Left ventricle myocardium superior (tissue), 1 donor: ENCODE measurements at places on chromosomes 2 and 18. TPM values are rescaled to one million over a fixed set of nuclear protein-coding genes. Genes with fewer than 3 reads are reported as not detected.

REG3G gene
- total RNA-seq = not detected

DNA sequence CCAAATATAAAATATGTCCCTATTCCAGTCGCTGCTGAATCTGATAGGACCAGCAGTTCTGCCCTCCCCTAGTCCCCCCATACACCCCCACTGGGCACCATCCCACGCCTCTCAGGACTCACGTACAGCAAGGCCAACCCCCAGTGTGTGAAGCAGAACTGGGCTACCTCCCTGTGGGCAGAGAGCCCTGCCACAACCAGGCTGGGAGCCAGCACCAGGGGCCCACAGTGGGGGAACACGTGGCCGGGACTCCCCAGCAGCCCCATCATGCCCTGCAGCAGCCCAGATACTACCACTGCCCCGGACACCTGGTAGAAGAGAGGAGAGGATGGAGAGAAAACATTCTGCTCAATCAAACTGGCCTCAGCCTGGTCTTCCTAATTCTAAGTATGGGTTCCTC lies 1.3 kb downstream of the SLC23A3 start:
- no peak for DNase-seq

- peak; percentile 45 for DNase-seq
These were observed 24.9 kb upstream of the RAB10 start for GRCh38 chr2:26008851-26009566.

GRCh38 chr2:100832885-100833284 lies 12.9 kb downstream of the NPAS2 start:
- no peak for DNase-seq

GRCh38 chr2:43225788-43226557 lies 433 bp downstream of the ZFP36L2 start:
- DNase-seq = peak; percentile 80

DNA sequence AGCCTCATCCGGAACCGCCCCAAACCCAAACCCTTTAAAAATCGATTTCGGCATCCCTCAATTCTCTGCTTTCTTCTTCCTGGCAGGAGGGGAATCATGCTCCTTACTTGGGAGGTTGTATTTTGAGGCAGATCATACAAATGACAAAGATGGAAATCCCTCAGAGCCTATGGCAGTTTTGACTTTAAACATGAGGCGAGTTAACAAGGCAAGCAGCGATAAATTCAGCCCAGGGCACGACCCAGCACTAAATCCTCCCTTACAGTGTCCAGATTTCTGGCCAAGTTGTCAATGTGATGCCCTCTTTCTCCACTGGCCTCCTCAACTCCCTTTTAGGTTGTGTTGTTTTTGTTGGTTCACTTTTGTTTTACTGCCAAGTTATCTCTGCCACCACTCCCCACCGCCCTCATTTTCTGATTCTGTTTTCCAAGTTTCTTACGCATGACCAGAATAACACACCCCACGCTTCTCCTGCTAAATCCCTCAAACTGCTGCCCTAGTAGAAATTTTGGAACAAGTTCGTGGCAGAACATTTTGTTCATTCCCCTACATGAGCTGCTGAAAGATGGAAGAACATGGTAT lies 68.3 kb downstream of the CTAGE1 start:
- DNase-seq = no peak

KDM3A gene
- 35.6 TPM for total RNA-seq

DNA sequence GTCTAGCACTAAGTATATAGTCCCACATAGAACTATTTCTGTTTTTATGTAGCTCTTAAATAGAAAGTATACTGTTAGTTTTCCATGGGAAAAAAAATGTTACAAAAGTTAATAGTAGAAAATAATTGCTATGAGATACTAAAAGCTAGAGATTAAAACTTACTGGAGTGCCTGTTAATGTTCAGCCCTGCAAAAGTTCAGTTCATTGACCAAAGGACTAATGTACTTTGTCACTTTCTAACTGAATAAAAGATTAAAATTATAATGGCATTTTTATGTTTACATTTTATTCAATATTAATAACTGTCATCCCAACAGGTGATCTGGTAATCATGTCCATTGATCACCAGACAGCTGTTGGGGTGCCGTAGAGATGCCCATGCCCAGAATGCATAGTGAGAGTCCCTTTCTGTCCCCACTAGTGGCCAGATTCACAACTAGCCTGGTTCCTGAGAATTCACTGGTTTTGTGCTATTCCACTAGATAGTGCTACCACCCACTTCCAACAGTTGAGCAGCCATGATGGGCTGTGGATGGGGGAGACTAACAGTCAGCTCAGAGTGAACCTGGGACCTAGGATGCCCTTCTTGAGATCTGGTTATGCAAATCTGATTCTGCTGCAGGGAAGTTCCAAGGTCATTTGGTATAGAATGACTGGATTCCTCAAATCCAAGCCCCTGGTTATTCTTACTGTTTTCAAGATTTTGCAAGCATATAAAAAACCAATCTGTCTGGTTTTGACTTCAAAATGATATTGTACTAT lies 57.8 kb downstream of the AFTPH start:
- DNase-seq = no peak

UPP2 gene
- not detected for total RNA-seq

DNA sequence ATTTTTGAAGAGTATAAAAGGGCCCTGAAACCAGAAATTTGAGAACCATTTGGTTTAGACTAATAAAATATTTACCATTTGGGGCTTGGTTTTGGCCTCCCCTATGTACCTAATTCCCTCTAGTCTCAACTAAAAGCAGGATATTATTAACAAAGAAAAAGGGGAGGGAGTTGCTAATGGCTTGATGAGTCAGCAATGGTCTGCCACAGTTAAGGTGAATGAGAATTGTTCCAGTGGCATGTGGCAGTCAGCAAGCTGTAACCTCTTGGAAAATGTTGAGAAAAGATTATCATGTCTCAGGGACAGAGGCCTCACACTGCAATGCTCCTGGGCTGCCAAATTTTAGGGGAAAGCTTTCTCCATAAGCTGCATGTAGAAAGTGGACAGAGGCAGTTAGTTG lies 20.1 kb upstream of the SLC39A10 start:
- DNase-seq = no peak

- DNase-seq = no peak
These were observed 199.2 kb upstream of the SLC39A10 start for GRCh38 chr2:195457873-195458272.

DNA sequence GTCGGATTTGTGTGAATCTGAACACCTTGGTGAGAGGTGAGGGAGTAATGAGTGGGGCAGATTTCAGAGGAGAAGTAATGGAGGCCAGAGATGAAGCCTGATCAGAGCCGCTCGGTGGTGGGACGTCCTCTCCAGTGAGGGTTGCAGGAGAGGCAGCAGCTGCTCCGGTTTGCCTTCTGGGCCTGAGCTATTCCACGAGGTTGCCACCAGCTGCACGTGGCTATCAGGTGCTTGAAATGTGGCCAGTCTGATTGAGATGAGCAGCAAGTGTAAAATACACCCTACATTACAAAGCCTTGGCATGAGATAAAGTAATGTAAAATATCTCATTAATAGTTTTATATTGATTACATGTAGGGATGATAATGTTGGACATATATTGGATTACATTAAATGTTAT lies 10.8 kb upstream of the EFHD1 start:
- no peak for DNase-seq

DNA sequence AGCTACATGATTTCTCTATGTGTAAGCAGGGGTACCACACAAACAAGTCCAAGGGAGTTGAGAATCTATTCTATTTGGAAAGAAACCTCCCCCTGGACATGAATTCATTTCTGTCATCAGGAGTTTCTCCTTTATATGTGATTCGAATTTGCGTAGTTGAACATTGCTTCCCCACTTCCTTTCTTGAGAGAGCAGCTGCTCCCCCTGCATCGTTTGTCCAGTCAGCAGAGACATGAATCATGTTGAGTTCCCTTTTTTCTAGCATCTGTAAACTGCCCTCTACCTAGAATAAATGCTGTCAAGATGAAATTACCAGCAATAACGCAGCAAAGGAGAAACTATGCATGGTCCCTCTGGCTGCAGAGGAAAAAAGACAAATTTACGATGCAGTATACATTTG lies 73.8 kb downstream of the KIF5C start:
- DNase-seq = no peak

DNA sequence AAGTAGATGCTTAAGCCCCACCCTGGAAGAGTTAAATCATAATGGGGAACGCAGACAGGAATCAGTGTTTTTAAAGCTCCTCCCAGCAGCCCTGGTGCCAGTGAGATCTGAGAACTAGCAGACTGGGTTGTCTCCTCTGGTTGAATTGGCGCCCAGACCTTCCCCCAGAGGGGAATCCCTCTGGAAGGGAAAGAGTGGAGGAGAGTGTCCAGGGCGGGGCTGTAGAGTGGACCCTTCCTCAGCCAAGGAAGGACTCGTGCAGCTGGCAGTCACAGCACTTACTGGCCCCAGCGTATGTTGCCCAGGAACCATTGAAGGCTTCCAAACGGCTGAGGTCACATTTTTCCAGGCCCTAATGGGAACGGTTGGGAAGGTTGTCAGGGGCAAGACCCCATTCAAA lies 62.5 kb downstream of the TGOLN2 start:
- DNase-seq = peak; percentile 80

DNA sequence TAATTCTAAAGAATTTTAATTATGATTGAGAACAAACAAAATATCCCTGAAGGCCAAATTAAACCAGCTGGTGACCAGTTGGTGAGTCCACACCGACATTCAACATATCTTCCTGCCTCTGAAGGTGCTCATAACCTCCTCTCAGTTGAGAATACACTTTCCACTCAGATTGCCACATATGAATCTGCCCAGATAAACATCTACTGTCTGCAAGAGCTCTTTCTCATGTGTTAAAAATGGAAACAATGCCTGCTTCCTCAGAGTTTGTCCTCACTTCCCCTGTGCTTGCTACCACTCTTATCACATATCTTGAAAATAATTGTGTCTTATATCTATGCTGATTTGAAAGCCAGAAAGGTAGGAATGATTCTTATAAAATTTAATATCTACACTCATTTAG lies 177.7 kb upstream of the GULP1 start:
- no peak for DNase-seq

POLR1A gene
- total RNA-seq = 15.4 TPM

- no peak for DNase-seq
These were observed 149.7 kb downstream of the ZFP36L2 start for GRCh38 chr2:43076676-43077075.

- DNase-seq = no peak
These were observed 702.2 kb downstream of the RNF144A start for GRCh38 chr2:7619203-7619970.

GPD2 gene
- 18.5 TPM for total RNA-seq

GRCh38 chr2:1639086-1639858 lies 105.0 kb downstream of the PXDN start:
- no peak for DNase-seq

GRCh38 chr2:202361108-202361507 lies 15.0 kb upstream of the BMPR2 start:
- DNase-seq = no peak

GRCh38 chr2:219018726-219019125 lies 22.6 kb downstream of the CFAP65 start:
- DNase-seq = no peak

- DNase-seq = no peak
These were observed 604.3 kb upstream of the CDH7 start for GRCh38 chr18:65146482-65147021.

CRYBA2 gene
- not detected for total RNA-seq

GRCh38 chr2:110827511-110827910 lies 95.1 kb downstream of the ACOXL start:
- no peak for DNase-seq

UNC80 gene
- not detected for total RNA-seq

SCN7A gene
- total RNA-seq = 28.5 TPM

DNA sequence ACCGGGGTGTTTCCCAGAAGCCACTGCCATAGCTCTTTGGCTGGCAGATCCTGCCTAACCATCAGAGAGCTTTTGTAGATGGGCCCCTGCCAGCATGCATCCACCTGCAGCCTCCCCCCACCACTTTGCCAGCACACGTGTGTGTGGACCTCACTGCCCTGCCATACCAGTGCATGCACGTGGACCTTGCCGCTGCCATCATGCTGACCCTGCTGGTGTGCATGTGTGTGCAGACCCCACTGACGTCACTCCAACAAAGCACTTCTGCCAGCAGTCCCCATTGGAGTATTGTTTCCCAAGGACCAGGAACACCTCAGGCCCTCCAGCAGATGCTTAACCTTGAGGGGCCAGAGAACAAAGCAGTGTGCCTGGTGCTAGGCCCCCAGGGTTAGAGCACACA lies 71.4 kb downstream of the STRADB start:
- DNase-seq = no peak

TMEM169 gene
- 0.15 TPM for total RNA-seq

CENPA gene
- not detected for total RNA-seq

GRCh38 chr2:185373229-185373628 lies 365.4 kb upstream of the FSIP2 start:
- DNase-seq = no peak

- no peak for DNase-seq
These were observed 108.5 kb downstream of the PXDN start for GRCh38 chr2:1635823-1636222.

DNA sequence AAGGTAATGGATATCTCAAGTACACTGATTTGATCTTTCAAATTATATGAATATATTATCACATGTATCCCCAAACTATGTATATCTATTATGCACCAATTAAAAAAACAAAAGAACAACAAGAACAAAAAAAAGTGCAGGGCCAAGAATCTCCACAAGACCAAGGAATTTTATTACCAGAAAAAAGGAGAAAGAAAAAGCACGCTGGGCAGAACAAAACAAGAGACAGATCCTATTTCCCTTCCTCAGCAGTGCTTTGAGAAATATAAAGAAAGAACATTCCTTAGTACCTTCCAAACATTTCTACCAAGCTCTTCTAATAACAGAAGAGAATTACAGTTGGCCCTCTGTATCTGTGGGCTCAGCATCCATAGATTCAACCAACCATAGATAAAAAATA lies 144.7 kb upstream of the CREB1 start:
- DNase-seq = no peak

DNA sequence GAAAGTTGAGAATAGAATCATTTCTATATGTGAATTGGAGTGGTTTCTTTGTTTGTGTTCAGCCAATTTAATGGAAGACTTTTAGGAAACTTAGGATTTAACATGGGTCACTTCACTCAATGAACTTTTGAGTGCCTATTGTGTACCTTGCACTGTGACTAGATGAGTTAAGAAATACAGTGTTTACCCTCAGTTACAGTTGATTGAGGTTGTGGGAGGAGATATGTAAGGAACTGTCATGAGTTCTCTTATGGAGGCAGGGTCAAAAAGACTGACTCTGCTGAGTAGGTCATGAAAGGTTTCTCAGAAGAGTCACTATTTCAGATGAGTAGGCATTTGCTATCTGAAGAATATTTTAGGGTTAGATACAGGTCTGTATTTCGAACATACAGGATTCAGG lies 98.6 kb downstream of the RAB3GAP1 start:
- DNase-seq = no peak

DNA sequence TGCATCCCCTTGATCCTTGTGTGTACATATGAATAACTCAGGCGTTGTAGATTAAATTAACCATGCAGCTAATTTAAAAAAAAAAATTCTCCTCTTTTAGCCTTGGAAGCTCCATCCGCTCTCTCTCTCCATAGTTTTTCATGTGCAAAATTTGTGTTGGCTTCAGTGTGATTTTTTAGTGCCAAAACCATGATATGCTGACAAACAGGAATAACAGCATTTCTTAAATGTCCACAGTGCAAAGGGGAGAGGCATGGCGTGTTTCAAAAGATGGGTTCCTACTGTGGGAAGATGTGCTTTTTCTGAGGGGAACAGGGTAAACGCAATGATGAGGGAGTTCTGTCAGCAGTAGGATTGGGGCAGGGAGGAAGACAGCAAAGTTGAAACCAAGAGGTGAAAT lies 247.0 kb downstream of the ICOS start:
- no peak for DNase-seq

ALPP gene
- total RNA-seq = not detected

PLB1 gene
- total RNA-seq = 3.3 TPM
